ENCODE measurements at places on chromosomes 2 and 18. TPM values are rescaled to one million over a fixed set of nuclear protein-coding genes. Genes with fewer than 3 reads are reported as not detected.

DNA sequence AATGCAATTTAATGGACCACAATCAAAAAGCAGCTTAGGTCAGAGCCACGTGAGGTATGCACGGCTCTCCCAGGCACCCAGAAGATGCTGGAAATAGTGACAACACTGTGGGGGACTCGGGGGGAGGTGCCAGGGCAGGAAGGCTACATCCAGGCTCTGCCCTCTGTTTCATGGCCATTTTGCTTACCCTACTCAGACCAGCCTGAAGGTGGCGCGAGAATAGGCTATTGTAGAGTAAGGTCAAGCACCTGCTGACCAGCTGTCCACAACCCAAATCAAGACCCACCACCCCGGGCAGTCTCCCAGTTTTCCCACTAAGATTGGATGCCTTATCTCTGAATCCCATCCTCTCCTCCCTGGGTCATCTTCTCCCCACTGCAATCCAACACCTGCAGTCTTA lies 115.7 kb downstream of the VIT start:
- no peak for DNase-seq

- no peak for DNase-seq
These were observed 597 bp upstream of the TEKT4 start for GRCh38 chr2:94870440-94871225.

DNA sequence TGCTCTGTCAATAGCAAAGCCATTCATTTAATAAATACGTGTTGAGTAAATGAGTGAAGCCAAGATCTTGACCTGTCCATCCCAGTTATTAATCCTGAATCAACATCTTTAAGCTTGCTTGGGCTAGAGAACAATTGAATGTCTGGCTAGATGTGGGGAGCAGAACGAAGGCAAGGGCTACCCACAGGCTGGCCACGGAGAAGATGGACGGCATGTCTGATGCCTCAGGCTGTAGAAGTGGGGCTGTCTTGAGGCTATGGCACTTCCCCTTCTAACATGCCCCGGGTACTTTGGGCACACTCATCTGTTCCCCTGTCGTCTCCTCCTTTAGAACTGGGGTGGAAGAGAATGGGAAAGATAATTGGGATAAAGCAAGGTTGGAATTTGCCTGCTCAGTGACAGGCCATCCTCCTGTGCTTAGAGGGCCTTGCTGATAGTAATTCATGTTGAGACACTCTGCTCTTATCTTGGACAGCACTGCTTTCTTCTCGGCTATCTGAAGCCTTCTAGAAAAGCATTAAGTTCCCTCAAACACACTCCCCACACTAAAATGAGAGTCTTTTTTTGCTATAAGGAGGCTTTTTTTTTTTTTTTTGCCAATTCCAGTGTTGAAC lies 225.7 kb downstream of the MREG start:
- DNase-seq, result no peak

DNA sequence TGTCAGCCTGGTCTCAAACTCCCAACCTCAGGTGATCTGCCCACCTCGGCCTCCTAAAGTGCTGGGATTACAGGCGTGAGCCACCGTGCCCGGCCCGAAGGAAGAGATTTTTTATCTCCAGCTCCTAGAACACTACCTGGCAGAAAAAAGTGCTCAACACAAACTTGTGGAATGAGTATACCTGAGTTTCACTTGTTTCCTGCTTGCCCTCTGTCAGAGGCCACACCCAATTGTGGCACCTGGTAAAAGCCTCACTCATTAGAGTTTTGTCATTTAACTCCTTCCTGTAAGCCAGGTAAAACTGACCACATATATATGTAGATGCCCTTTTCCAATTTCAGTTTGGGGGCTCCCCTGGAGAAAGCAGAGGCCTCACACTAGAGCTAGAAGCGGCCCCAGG lies 42.2 kb upstream of the RTN4 start:
- no peak for DNase-seq

The UXS1 gene
- total RNA-seq, result 36.7 TPM

The LINC00305 gene
- total RNA-seq, result not detected

The RGPD6 gene
- 21.7 TPM for total RNA-seq

Data from activated T-helper 1 cell treated with anti-CD3 and anti-CD28 coated beads, Interleukin-12 subunit alpha, Interleukin-12 subunit beta, Interleukin-2, Interleukin-4 antibody, amounts not matched to agents 30 ng/mL and 10 ng/mL and 1 ng/mL, durations not matched to agents 14 hours and 24 hours and 36 hours (primary cell).